ENCODE measurements at places on chromosomes 5 and 9.
A peak's percentile ranks its signal among the peaks of the same experiment; 100 is the strongest.

GRCh38 chr5:36552651-36553393 lies 53.6 kb upstream of the SLC1A3 start:
- no peak for DNase-seq

GRCh38 chr9:83724436-83724835 lies 16.7 kb upstream of the UBQLN1 start:
- DNase-seq = no peak

DNA sequence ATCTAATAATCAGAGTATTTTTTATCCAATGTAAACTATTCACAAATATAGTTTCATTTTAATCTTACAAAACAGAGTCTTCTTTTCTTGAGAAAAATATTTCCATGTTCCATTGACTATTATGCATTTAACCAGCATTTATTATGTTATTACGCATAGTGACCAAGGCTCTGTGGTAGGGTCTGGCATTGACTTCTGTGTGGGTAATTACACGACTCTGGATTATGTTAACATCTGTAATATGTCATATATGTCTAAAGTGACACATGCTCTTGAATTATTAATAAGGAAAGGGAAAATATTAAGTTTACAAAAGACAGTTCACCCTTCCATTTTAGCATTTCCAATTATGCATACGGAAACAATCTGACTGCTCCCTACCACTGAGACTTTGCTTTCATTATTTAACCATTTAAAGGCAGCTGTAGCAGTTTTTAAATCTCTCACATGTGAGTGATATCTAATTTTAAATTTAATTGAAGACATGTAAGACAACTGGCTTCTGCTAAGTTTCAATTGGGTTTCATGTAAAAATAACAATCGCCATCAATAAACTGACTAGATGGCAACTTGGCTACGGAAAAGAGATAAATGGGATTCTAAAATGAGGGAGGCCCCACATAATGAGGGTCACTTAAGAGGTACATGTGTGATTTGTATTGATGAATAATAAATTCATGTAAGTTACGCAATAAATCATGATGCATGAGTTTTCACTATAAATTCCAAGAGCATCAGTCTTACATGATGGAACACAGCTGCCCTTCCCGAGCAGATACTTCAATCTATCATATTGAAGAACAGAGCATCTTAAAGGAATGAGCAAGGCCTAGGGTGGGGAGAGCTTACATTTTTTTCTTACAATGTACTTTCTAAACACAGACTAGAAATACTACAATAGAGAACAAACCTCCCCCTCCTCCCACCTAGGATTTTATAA lies 1056.8 kb downstream of the MAT2B start:
- DNase-seq = no peak

- no peak for DNase-seq
Observed at GRCh38 chr5:164175083-164175482, 669.7 kb downstream of the MAT2B start.

GRCh38 chr5:68749631-68750030 lies 344.2 kb upstream of the SLC30A5 start:
- no peak for DNase-seq

- DNase-seq = no peak
Observed at GRCh38 chr5:151572657-151573368, 18.3 kb downstream of the FAT2 start.

- DNase-seq = no peak
Observed at GRCh38 chr5:174553556-174553955, 170.8 kb upstream of the MSX2 start.

GRCh38 chr5:173236531-173237142 lies 1.6 kb upstream of the NKX2-5 start:
- no peak for DNase-seq

GRCh38 chr9:128529191-128529590 lies 23.2 kb upstream of the SPTAN1 start:
- DNase-seq = no peak

- no peak for DNase-seq
Observed at GRCh38 chr5:115475788-115476187, 68.8 kb downstream of the FEM1C start.

- DNase-seq = no peak
Observed at GRCh38 chr9:18075253-18075952, 398.6 kb upstream of the ADAMTSL1 start.

DNA sequence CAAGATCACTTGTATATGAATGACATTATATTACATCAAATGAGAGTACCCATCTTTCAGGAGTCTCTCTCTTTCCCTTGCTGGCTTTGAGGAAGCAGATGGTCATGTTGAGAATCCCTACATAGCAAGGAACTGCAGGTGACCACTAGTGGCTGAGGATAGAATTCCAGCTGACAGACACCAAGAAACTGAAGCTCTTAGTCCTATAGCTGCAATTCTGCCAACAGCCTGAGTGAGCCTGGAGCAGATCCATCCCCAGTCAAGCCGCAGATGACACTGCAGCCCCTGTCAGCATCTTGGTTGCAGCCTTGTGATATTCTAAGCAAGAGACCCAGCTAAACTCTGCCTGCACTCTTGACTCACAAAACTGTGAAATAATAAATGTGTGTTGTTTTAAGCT lies 531.5 kb downstream of the CSNK1G3 start:
- DNase-seq = no peak

DNA sequence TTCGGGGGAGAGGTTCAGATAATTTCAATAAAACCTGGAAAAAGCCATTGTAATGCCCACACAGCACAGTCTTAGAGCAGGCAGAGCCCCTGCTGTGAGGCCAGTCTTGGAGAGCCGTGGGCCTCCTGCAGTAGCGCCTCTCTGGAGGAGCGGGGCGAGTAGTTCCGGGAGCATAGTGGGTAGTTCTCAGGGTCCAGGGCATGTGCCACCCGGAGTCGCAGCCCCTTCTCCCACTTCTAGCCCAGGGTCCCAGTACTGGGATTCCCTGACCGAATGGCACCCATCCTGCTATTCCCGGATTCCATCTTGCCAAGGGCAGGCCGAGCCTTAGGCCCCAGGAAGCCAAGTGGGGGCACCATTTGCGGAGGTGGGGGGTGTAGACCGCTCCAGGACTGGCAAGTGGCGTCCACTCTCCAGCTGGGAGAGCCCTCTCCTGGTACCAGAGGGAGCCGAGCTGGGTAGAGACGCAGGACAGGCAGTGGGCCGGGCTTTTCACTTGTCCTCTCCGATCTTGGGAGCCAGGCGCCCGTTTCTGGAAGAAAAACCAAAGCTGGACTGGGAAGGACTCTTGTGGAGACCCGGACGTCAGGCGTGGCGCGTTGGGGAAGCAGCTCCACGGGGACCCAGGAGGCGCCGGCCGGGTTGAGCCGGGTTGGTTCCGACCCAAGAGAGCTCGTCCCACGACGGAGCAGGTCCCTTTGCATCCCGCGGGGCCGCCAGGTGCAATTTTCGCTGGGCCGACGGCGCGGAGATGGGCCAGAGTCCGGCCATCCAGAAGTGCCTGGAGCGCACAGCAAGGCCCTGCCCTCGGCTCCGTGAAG lies 12.1 kb downstream of the PROP1 start:
- DNase-seq = no peak

DNA sequence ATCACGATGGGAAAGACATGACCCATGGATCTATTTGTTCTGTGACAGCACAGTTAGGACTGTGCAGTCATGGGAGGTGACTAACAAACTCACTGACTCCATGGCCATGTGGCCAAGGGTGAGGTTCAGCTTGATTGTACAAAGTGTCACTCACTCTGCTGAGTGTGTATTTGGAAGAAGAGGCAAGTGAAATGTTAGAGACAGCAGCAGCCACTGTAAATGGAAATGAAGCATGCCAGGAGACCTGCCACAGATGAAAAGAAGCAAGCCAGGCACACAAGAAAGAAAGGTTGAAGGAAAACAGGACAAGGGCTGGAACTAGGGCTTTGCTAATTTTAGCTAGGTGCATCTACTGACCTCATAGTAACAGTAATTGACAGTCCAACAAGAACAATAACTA lies 42.7 kb upstream of the PALM2AKAP2 start:
- DNase-seq = no peak

- peak; percentile 58 for DNase-seq
Observed at GRCh38 chr9:33446946-33447798, at the start of gene AQP3. Gene AQP3 (minus strand): TSS chr9:33447593. CDS start chr9:33447530, 63 bp downstream.

GRCh38 chr5:74232276-74232675 lies 408.3 kb downstream of the ENC1 start:
- no peak for DNase-seq

- DNase-seq = no peak
Observed at GRCh38 chr5:132257131-132258101, at the start of gene PDLIM4. Gene PDLIM4 (plus strand): TSS chr5:132257696. CDS start chr5:132257735, 39 bp downstream.

Data from hypothalamus (tissue), 51 donors.